ENCODE measurements at places on chromosomes 5 and 9.

DNA sequence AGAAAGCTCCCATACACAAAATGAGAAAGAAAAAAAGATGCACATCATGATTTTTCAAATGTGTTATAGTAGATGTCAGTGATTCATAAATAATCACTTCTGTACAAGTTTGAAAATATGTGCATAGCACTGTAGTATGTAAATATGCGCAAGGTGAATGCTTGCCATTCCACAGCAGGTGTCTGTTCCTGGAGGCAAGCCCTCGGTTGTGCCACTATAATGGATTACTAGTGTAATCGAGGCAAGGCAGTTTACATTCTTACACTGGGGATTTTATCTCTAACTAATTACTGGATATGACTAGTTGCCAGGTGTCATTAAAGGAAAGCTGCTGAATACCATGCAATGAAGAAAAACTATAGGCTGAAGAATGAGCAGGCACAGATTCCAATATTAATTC is 93.6 kb downstream of the ARHGEF28 start:
- no peak for DNase-seq

GRCh38 chr5:181107699-181108098 is 23.3 kb downstream of the OR2V1 start:
- no peak for DNase-seq

DNA sequence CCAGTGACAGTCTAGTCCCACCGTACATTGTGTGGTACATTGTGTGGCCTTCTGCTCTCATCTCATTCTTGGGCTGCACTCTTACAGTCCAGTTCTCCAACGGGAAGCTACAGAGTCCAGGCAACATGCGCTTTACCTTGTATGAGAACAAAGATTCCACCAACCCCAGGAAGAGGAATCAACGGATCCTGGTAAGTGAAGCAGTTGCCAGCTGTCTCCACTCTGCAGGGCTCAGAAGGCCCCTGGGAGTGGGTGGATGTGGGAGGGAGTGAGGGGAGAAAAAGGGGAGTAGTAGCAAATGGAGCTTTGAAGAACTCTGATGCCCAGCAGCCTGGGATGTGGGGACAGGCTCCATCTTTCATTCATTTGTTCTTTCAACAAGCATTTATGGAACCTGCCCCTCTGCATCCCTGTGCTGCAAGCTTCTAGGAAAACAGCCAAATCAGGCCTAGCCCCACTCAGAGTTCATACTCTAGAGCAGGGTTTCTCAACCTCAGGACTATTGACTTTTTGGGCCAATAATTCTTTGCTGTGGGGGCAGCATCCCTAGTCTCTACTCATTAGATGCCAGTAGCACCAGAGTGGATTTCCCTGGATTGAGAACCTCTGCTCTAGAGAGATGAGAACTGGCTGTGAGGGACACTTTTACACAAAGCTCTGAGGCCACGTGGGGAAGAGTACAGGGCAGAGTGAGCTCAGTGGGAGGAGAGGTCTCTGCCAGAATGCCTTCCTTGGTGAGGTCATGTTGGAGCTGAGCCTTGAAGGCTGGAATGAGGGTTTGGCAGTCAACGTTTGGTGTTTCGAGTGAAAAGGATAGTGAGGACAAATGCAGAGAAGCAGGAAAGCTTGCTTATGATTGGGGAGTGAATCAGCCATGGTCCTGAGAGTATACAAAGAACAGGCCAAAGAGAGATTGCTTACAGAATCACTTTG is 1.1 kb downstream of the POLR1E start:
- peak; percentile 45 for DNase-seq

- peak; percentile 89 for DNase-seq
Observed at GRCh38 chr5:10635257-10635866, 71.5 kb downstream of the ANKRD33B start.

- DNase-seq, result no peak
Observed at GRCh38 chr5:71456362-71456743, 902 bp downstream of the BDP1 start.

DNA sequence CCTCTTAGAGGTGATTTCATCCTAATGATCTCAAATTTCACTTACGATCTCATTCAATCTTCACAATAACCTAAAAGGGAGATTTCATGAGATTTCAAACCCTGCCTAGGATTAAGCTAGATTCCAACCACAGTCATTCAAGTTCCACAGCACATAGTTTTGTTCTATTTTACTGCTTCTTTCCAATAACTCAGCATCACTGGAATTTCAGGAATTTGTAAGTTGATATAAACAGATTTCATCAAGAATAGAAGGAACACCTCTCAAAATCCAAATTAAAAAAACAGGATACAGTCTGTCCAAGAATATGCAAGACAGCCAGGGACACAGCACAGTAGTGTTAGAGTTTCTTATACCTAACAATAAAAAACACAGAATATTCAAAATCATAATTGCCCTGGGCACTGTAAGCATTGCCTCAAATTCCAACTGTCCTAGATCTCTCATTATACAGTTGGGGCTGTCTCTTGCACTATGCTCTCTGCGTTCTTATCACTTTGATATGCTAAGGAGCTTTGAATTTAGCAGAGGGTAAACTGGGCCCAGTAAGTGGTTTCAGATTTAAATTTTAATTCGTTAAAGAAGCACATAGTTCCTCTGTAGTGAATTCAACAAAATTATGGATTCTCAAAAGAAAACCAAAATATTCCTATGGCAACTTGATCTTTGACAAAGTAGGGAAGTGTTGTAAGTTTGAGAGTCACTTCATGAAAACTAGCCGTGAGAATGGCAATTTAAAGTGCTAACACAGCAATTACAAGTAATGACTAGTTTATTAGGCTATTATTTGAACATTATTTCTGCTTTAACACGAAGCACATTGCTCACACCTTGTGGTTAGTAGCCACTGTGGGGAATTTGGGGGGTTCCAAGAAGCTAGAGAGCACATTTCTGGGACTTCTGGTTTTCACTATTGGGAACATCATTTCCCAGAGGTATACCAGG is 478.6 kb upstream of the C9orf72 start:
- DNase-seq, result peak; percentile 53

- no peak for DNase-seq
Observed at GRCh38 chr5:40679913-40680681, at the start of gene PTGER4. Gene PTGER4, plus strand, starts transcription at chr5:40679915. Its CDS starts 1,079 bp downstream, at chr5:40680994.

DNA sequence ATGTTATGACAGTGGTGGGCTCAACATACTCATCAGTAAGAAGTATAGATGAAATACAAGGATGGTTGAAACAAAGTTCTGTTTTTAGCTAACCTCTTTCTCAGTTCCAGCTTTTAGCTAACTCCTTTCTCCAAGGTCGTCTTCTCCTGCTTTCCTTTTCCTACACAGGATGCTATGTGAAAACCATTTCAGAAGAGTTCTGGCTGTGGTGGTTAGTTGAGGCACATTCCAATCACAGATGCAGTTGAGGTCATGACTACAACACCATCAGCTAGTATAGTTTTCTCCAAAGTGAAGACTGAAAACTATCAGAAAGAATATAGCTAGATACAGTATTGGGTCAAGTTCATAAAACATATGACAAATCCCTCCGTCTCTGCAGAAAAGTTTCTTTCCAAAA is 477.7 kb upstream of the C9orf72 start:
- DNase-seq, result peak; percentile 33

DNA sequence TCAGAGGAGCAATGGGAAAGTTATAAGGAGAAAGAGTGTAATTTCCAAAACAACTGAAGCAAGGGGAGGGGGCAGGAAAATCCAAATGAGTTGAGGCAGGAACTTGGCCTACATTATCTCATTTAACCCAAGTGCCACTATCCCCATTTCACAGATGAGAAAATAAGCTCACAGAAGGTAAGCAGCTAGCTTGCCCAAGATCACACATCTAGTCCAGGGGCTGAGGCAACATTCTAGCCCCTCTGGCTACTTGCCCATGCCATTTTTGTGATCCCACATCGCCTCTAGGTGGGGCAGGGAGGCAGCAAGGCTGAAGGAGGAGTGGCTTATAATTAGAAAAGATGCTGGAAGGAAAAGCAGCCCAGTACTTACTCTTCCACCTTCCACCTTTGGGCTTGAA is 2.6 kb upstream of the PSIP1 start:
- peak; percentile 14 for DNase-seq

GRCh38 chr9:3299872-3300271 is 225.9 kb downstream of the RFX3 start:
- no peak for DNase-seq

DNA sequence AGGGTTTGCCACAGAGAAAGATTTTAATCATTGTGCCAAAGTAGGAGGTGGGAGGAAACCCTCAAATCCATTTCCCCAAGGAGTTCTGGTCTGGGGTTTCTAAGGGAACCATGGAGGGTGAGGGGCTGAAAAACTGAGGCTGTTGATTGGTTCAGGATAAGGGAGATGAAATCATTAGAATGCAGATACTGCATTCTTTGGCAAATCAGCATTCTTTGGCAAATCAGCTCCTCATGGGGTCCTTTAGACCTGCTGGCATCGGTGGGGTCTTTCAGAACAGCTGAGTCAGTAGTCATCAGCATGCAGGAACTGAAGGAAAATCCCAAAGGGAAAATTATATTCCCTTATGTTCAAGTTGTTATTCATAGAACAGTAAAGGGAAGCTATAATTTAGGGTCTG is 585.5 kb downstream of the ISL1 start:
- DNase-seq, result no peak

- DNase-seq, result no peak
Observed at GRCh38 chr9:109705515-109705914, 74.5 kb upstream of the PALM2AKAP2 start.

- DNase-seq, result no peak
Observed at GRCh38 chr9:20880675-20881074, 150.8 kb downstream of the HACD4 start.

DNA sequence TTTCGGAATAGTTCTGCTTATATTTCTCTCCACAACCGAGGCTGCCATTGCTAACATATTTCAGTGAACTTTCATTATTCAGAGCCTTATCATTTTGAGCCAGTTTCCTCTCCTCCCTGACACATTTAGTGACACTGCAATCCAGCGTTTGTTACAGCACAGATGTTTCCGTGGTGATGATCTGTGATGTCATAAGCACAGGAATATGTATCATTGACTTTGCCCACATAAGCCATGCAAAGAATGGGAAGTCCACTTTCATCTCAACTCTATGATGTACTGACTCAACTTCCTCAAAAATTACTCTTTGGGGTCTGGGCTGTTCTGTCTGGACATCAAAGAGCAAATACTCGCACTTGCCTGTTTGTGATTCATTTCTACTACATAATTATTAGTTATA is 291.8 kb downstream of the EBF1 start:
- no peak for DNase-seq

DNA sequence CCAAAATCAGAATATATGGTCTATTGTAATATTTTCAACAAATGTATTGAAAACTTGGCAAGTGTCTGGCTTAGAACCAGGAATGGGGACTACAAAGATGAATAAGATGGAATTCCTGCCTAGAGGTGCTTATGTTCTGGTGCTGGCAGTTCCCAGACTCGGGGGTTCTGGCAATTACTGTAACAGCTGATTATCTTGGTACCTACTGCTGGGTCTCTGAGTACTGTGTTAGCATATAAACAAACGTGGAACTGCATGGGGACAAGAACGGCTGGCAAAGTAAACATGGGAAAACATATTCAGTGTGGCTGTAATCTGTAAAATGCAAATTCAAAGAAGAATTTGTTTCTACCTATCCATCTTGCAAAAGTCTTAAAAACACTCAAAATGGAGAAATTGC is 89.9 kb downstream of the SLC24A2 start:
- no peak for DNase-seq

DNA sequence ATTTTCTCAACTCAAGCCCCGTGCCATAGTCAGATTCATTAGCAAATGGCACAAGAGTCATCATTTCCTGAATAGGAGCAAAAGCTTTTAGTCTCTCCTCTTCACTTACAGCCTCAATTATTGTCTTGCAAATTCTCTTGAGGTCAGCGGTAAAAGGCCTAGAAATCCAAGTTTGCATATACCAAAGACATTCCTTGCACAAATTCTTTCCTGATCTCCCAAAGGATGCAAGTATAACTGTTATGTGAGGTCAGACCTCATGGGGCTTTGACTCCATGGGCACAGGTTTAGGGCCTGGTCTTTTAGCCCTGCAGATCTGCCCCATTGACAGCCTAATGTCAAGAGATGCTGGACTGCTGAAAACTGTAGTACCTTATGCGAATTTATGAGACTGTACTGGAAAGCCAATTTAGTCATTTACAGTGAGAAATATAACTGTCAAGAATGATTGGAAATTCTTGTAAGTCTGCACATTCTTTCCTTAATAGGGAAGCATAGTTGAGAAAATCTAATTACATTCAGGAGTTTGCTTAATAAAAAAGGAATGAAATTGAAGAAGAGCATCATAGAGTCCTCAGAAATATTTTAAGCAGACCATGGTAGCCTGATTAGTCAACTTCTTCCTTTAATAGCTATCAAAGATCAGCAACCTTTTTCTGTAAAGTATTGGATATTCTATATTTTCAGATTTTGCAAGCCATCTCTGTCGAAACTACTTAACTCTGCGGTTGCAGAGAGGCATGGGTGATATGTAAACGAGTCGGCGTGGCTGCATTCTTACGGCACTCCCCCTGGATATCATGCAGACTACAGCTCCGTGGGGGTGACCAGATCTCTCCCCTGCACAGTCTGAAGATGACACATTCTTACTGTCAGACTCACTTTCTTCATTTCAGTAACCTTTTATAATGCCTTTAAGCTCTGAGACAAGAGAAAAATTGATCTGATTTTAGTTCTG is 45.2 kb downstream of the GCNT4 start:
- DNase-seq, result no peak

- DNase-seq, result no peak
Observed at GRCh38 chr9:120872791-120873502, 4.0 kb downstream of the PHF19 start.

DNA sequence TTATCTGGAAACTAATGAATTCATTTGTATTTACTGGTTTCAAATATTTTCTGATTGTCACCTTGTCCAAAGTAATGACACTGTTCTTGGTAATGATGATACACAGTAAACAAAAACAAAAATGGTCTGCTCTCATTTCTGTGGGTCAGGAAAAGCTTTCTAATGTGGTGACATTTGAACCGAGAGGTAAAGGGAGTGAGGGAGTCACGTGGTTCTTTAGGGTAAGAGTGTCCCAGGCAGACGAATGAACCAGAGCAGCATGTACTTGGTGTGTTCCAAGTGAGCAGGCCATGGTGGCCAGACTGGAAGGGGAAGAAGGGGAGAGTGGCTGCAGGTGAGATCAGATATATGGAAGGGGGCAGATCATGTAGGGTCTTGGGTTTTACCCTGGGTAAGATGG is 247.0 kb upstream of the SLC30A5 start:
- no peak for DNase-seq

- no peak for DNase-seq
Observed at GRCh38 chr5:37773809-37774208, 66.0 kb downstream of the GDNF start.

- DNase-seq, result no peak
Observed at GRCh38 chr9:137372693-137373610, 50.0 kb downstream of the EXD3 start.
